Stimulated activated CD8-positive, alpha-beta memory T cell treated with anti-CD3 and anti-CD28 coated beads, Interleukin-4, amount 100 ng/mL, for 48 hours (primary cell): ENCODE measurements at places on chromosomes 2 and 18.

- no peak for DNase-seq
Measured at GRCh38 chr2:71814885-71815284, 332.8 kb downstream of the CYP26B1 start.

DNA sequence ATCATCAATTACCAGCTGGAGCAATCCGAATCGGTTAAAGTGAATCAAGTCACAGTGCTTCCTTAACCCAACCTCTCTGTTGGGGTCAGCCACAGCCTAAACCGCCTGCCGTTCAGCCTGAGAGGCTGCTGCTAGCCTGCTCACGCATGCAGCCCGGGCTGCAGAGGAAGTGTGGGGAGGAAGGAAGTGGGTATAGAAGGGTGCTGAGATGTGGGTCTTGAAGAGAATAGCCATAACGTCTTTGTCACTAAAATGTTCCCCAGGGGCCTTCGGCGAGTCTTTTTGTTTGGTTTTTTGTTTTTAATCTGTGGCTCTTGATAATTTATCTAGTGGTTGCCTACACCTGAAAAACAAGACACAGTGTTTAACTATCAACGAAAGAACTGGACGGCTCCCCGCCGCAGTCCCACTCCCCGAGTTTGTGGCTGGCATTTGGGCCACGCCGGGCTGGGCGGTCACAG, 496 bp upstream of the ITGA4 start:
- peak; percentile 75 for DNase-seq

DNA sequence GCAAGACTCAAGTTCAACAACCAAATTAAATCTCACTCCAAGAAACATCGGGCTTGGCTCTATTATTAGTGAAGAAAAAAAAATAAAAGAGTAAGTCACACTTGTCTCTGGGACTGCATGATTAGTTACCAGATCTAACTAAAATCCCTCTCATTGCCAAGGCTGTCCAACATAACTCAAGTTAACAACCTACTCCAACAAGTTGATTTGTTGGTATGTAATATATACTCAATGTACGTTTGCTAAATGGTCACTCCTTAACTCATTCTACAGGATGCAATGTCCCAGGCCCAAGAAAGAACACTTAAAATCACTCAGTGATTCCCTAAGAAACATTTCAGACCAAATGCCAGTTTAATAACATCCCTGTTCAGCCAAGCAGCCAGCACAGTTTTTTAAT, 95.1 kb downstream of the DYM start:
- DNase-seq: no peak

DNA sequence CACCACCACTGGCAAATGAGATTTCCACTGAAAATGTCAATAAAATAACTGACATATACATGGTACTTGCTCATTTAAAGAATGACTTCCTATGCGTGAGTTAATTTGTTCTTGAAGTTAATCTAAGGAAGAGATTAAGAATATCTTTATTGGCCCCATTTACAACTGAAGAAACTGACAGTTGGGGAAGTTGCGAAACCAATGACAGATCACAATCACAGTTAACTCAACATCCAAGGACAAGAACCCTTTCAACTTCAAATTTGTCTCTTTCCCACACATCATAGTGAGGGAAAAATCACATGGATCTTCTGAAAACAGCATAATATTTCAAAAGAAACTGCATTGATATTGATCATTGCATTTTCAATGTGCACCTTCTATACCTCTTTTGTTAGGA, 565.4 kb downstream of the IRS1 start:
- DNase-seq: no peak

GRCh38 chr18:69397096-69397495, 3.6 kb upstream of the DOK6 start:
- no peak for DNase-seq

DNA sequence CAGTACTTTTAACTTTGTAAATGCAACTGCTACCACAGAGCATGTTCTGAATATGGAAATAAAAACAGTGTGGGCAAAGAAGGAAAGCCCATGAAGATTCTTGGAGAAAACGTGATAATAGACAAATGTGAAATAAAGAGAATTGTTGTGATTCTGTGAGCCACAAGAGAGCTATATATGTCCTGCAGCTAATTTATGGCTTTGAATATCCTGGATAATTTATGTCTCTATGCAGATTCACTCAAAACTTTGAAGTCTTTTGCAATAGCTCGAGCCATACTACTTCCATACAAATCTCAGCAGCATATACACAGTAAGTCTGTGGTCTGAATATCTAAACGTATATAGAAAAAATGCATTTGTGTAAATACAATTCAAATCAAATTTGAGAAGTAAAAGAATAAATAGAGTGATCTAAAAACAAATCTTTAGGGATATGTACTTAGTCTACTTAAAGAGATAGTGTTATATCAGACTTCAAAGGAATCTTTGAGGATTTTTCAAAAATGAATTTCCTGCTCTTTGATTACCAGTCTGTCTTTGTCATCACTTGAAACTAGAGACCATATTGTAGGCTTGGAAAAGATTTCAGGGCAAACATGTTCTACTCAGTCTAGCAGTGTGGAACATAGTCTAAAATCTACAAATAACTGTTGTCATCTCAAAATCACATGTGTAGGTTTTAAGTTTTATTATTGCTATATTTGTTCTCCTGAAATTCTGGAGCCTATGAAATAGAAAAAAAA, 107.1 kb downstream of the CSRNP3 start:
- no peak for DNase-seq

- no peak for DNase-seq
Measured at GRCh38 chr18:59640721-59641120, 56.5 kb downstream of the CCBE1 start.
